ENCODE measurements at places on chromosomes 6 and 20.

DNA sequence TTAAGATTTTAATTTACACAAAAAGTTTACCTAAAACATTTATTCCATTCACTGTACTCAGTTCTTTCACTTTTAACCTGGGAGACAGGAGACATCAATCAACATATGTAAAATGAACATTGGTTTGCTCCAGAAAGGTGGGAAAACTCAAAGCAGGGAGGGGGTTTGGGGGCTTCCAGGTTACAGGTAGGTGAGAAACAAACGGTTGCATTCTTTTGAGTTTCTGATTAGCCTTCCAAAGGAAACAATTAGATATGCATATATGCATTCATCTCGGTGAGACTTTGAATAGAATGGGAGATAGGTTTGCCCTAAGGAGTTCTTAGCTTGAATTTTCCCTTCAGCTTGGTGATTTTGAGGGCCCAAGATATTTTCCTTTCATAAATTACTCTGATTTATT lies 38.2 kb upstream of the HDAC2 start:
- DNase-seq = no peak

- DNase-seq = peak; percentile 64
Measured at GRCh38 chr6:140921366-140922226, 1211.1 kb upstream of the GJE1 start.

- DNase-seq = peak; percentile 75
Measured at GRCh38 chr6:144013486-144013909, 5.4 kb upstream of the PLAGL1 start.

DNA sequence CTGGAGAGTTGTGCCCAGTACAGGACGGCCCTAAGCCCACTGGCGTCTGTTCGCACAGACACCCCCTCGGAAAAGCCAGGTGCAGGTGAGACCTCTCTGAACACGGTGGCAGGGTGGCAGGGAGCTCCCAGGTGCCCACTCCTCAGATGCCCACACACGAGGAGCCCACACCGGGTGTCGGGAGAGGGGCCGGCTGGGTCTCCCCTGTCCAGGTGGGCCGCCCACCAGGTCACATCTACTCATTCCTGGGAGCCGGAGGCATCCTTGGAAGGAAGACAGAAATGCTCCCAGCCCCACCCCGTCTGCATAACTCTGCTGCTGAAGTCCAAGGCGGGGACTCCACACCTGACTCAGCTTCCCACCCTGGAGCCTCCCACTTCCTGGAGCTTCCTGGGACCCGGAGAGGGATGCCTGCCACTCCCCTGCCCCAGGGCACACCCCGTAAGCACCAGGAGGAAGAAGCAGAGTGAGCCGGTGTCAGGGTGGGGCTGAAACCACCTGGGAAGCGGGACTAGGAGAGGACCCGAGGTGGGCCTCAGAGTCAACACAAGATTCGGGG lies 2.5 kb downstream of the SRMS start:
- DNase-seq = no peak

DNA sequence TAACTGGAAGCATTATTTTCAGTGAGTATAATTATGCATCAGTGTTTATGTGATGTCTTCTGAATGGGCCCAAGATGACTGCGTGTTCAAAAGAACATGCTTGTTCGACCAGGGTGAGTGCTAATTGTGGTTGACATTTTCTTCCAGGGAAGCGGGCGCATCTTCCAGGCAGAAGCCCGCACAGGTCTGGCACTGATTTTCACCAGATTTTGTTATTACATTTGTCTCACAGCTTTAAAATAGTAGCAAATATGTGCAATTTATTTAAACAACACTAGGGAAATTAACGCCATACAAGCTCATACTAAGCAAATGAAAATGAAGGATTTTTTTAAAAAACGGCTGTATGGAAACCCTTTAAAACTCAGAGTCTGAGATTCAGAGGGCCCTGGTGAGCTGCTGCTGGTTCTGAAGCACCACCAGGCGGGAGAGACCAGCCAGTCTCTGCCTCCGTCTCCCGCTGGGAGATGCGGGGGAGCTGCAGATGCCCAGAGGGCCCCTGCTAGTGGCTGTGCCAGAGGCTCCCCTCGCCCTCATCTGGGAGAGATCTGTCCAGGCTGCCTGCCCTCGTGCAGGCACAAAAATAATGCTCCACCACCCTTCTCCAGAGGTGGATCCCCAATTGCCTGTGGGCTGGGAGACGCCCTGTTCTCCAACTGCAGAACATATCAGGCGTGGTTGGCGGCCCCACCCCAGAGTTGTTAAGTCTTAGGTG lies 297.0 kb downstream of the TAF4 start:
- no peak for DNase-seq

DNA sequence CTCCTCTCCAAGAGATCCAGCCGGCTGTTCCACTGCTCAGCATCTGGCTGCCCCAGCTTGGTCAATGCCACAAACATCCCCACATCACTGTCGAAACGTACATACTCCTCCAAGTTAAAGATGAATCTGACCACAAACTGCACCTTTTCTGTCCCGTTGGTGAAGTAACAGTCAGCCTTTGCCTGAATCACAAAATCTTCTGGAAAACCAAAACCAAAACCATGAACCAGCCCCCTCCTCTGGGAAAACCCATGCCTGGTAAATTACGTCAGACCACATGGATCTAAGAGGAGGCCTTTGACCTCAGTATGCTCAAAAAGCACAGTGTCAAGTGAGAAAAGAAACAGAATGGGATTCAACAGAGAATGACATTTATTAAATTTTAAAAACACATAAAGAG lies 1.7 kb downstream of the HLA-DOB start:
- DNase-seq = no peak

- peak; percentile 81 for DNase-seq
Measured at GRCh38 chr6:149483334-149483725, 1.5 kb downstream of the ZC3H12D start.

DNA sequence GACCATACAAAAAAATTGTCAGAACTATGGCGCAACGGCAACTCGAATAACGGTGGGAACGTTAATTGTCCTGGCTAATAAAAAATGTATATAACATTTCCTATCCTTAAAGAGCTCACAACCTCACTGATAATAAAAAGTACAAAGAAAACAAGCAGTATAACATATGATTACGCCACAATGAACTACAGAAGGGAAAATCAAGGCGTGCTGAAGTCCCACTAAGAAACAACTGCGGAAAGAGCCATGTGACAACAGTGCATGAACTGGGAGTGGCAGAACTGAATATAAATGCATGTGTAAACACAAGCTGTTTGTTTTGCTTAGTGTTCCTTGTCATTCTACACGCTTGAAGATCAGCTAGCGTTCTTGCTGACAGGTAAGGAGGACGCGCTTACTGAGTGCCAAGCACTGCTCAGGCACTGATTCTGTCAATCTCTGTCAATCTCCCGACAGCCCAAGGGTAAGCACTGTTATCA lies 466 bp upstream of the PSMB1 start:
- DNase-seq = peak; percentile 82

DNA sequence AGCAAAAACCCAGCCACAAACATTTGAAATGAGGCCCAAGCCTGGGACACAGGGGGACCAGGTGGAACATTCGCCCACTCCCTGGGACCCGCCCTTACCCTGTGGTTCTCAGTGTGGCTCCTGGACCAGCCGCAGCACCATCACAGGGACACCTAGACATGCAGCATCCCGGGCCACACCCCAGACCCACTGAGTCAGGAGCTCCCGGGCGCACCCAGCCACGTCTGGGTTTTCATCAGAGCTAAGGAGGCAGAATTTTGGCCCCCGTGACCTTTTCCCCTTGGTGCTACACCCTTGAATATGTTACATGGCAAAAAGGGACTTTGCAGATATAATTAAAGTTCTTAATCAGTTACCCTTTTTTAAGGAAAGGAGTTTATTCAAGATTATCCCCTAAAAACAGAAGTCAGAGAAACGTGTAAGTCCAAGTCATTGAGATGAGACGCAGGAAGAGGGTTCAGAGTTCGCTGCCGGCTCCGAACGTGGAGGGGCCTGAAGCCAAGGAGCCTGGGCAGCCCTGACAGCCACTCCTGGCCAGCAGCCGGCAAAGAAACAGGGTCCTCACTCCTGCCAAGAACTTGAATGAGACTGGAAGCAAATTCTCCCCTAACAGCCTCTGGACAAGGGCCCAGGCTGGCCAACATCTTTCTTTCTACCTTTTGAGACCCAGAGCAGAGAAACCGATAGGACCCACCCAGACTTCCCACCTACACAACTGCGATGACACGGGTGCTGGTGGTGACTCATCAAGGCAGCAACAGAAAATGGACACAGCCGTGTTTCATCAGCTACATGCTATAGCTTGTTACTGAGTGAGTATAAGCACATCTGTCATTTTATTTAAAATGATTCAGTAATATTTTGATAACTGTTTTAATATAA lies 25.3 kb downstream of the BFSP1 start:
- no peak for DNase-seq

- DNase-seq = no peak
Measured at GRCh38 chr6:50021894-50022293, at the start of gene DEFB110. TSS of gene DEFB110 (minus strand) at chr6:50021994. CDS start at chr6:50021935, 59 bp downstream.

- DNase-seq = no peak
Measured at GRCh38 chr6:33892581-33893346, 89.0 kb upstream of the MLN start.

DNA sequence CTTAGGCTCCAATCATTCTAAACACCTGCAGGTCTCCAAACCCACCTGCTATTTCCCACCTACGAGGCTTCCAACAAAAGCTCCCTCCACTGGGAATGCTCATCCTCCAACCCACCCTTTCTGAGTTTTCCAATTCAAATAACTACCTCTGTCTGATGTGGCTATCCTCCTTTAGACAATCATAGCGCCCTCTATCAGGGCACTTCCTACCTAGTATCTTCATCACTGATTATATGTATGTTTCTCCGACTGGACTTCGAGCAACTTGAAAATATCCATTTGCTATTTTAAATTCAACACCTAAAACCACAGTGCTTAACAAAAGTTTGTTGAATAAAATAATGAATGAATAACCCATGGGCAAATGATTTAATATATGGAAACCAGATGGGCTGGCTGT lies 41.3 kb downstream of the MTFR2 start:
- DNase-seq = no peak

GRCh38 chr6:2547355-2547754 lies 203.4 kb downstream of the MYLK4 start:
- DNase-seq = no peak

GRCh38 chr6:101614774-101615173 lies 221.3 kb downstream of the GRIK2 start:
- no peak for DNase-seq

- DNase-seq = no peak
Measured at GRCh38 chr20:50309764-50310672, 119.4 kb downstream of the CEBPB start.

- DNase-seq = no peak
Measured at GRCh38 chr6:4185419-4185818, 50.0 kb upstream of the ECI2 start.

DNA sequence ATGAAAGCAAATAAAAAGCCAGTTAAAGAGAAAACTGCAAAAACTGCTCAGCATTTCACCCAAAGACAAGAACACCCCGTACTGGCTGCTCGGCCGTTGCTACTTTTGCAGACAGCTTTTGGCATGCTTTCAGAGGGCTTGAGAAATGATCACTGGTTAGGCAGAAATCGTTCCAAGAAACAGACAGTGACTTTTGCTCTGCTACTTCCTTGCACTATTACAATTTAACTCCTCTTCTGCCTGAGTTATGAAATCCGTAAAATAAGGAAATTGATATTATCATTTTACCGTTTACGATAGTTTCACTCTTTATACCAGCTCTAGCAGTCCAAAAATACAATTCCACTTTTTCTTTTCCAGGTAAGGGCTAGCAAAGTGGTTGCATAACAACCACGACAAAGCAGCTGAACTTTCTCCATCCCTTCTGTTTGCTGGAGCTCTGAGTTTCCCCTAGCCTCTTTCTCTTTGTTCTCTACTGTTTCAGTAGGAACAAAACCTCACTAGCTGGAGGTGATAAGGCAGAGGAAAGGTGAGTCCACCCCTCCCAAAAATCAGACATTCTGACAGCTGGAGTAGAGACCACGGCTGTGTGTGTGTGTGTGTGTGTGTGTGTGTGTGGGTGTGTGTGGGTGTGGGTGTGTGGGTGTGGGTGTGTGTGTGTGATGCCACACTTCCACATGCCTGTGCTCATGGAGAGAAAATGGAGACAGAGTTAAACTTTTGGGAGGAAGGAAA lies 191.8 kb upstream of the RREB1 start:
- no peak for DNase-seq

- no peak for DNase-seq
Measured at GRCh38 chr6:155040154-155040553, 45.0 kb downstream of the TIAM2 start.

DNA sequence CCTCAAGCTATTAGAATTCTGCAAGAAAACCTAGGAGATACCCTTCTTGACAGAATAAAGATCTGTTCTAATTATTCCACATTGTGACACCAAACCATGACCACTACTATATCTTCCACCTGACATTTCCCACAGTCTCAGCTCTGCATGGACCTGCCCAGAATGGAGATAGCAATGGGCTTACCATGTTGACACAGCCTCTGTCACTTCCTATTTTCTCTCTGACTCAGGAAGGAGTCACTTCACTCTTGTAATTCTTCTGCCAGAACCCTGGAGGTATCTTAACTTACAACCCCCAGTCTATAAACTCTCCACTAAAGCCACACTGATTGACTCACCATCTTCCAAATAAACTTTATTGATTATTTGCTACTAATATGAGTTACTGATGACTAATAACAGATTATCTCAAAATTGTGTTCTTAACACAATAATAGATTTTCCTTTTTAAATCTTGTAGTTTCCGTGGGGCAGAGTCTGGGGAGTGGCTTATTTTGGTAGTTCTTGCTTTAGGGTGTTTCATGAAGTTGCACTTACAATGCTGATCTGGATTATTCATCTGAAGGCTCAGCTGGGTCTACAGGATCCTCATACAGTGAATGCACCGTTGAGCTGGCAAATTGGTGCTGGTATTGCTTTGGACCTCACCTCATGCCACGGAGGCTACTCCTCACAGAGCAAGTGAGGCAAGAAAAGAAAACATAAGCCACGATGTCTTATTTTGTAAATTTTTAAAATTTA lies 869.9 kb downstream of the KIF16B start:
- DNase-seq = no peak

- no peak for DNase-seq
Measured at GRCh38 chr6:139751179-139751578, 376.7 kb upstream of the CITED2 start.

- no peak for DNase-seq
Measured at GRCh38 chr6:53691252-53691651, 25.7 kb upstream of the KLHL31 start.

GRCh38 chr20:41457173-41457857 lies 90.7 kb upstream of the EMILIN3 start:
- no peak for DNase-seq

- no peak for DNase-seq
Measured at GRCh38 chr6:46312654-46313053, 141.9 kb upstream of the ENPP5 start.

DNA sequence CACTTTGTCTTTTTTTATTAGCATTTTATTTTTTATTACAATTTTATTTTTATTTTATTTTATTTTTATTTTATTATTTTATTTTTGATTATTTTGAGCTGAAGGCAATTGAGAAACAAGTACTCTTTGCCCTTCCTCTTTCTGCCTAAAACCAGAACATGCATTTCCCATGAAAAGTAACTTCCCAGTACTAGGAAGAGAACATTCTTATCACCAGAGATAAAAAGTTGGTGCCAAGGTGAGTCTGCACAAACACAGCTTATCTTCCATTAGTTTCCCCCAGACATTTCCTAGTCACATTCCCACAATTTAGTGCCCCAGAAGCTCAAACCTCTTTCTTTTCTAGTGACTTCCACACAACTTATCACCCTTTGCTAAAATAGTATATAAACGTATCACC lies 84.8 kb downstream of the CD24 start:
- DNase-seq = no peak

Measured in NAMALWA (cell line).